ENCODE measurements at places on chromosomes 3 and 15. TPM values are rescaled to one million over a fixed set of nuclear protein-coding genes. Genes with fewer than 3 reads are reported as not detected.

The KCNMB2 gene
- total RNA-seq = not detected

The FAM81A gene
- total RNA-seq = 0.08 TPM

The SPATA12 gene
- total RNA-seq = not detected

- H3K27me3 ChIP-seq = no peaks in the 10 kb centered on the region
- no peak overlapping the region for H3K4me3 ChIP-seq
- no peaks in the 10 kb centered on the region for H3K36me3 ChIP-seq
Observed at GRCh38 chr3:194880940-194881925, 195.6 kb downstream of the FAM43A start.

DNA sequence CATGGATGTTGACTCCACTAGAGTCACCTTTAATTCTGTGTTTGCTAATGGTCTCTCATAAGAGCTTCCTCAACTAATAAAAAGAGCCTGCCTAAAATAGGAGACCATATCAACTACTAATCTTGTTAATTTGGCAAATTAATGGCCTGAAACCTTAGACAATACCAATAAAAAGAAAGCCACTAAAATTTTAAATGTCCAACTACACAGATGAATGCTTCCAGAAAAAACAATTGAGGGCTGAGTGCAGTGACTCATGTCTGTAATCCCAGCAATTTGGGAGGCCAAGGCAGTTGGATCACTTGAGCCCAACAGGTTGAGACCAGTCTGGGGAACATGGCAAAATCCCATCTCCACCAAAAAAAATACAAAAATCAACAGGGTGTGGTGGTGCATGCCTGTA is 230.9 kb downstream of the NSUN3 start:
- H3K4me3 ChIP-seq = no peak overlapping the region
- no peaks in the 10 kb centered on the region for H3K27me3 ChIP-seq

GRCh38 chr3:128783774-128784173 is 57.8 kb downstream of the RAB7A start:
- DNase-seq = no peak
- no peak overlapping the region for H3K27ac ChIP-seq
- no peak overlapping the region for H3K4me3 ChIP-seq
- peaks cover 6% of the 10 kb centered on the region for H3K36me3 ChIP-seq
- H3K4me1 ChIP-seq = peaks cover 60% of the 10 kb centered on the region

The CMTM7 gene
- 47.3 TPM for total RNA-seq

GRCh38 chr3:20136231-20136630 is 49.8 kb downstream of the SGO1 start:
- H3K4me1 ChIP-seq = peaks cover 9% of the 10 kb centered on the region
- peaks cover 57% of the 10 kb centered on the region for H3K36me3 ChIP-seq
- H3K27ac ChIP-seq = no peak overlapping the region
- no peaks in the 10 kb centered on the region for H3K27me3 ChIP-seq
- no peak overlapping the region for H3K4me3 ChIP-seq
- DNase-seq = no peak

DNA sequence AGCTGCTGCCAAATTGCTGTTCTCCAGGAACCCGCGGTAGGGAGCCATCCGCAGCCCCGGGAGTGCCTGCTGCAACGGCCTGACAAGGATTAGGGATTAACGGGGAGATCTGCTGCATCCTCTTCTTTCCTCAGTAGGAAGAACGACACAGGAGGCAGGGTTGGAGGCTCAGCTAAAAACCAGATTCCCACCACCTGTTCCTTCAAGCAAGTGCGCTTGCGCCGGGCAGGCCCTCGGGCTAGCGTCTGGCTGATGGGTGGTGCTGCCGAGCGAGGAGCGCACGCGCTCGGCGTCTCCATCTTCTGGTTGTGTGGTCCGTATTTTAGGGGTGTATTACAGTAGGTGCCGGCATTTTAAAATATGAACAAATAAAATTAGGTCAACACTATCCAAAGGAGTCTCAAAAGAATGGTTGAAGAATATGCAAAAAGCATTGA is 25.4 kb upstream of the SLC25A26 start:
- no peak for DNase-seq
- H3K27me3 ChIP-seq = peaks cover 25% of the 10 kb centered on the region
- H3K36me3 ChIP-seq = no peaks in the 10 kb centered on the region

DNA sequence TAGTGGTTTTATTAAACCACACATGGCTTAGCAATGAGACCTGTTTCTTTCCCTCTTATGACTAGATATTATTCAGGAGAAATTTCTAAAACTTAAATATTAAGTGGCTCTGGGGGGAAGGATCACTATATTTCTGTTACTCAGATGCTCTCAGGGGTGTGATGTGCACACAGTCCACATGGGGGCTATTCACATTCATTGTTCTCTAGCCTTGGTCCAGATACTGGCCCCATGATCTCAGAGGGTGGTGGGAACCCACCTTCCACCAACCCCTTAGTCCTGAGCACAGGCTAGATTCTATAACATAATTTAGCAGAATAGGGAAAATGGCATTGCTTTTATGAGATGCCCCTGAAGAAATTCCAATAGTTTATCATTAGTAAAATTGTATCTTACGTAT is 149.0 kb upstream of the ST8SIA2 start:
- H3K27ac ChIP-seq = no peak overlapping the region
- no peak overlapping the region for H3K4me3 ChIP-seq
- no peaks in the 10 kb centered on the region for H3K4me1 ChIP-seq

The RTP3 gene
- total RNA-seq = not detected

- no peaks in the 10 kb centered on the region for H3K27me3 ChIP-seq
- no peak overlapping the region for H3K4me3 ChIP-seq
- DNase-seq = no peak
- H3K36me3 ChIP-seq = no peaks in the 10 kb centered on the region
Observed at GRCh38 chr3:3587647-3587972, 211.6 kb upstream of the LRRN1 start.

The FOXB1 gene
- 3.7 TPM for total RNA-seq

GRCh38 chr3:124034016-124034843 is 42.3 kb upstream of the ROPN1 start:
- peaks cover 43% of the 10 kb centered on the region for H3K27me3 ChIP-seq
- peaks cover 15% of the 10 kb centered on the region for H3K4me1 ChIP-seq
- peak overlapping the region; percentile 36 for H3K4me3 ChIP-seq
- H3K36me3 ChIP-seq = no peaks in the 10 kb centered on the region
- H3K27ac ChIP-seq = no peak overlapping the region

- no peak overlapping the region for H3K4me3 ChIP-seq
- DNase-seq = no peak
- no peak overlapping the region for H3K27ac ChIP-seq
- peaks cover 5% of the 10 kb centered on the region for H3K4me1 ChIP-seq
Observed at GRCh38 chr3:158420654-158421396, 150.2 kb upstream of the MLF1 start.

The BRK1 gene
- 118 TPM for total RNA-seq

The TYRO3 gene
- total RNA-seq = 0.98 TPM

The CNTN4 gene
- not detected for total RNA-seq

GRCh38 chr3:27643355-27643754 is 78.8 kb downstream of the EOMES start:
- H3K4me1 ChIP-seq = peaks cover 12% of the 10 kb centered on the region
- H3K4me3 ChIP-seq = no peak overlapping the region
- no peak overlapping the region for H3K27ac ChIP-seq

The LMLN gene
- 2.3 TPM for total RNA-seq

- peaks cover 8% of the 10 kb centered on the region for H3K4me1 ChIP-seq
- no peak for DNase-seq
- no peak overlapping the region for H3K4me3 ChIP-seq
- peaks cover 11% of the 10 kb centered on the region for H3K36me3 ChIP-seq
Observed at GRCh38 chr15:74643665-74644204, 28.1 kb downstream of the CLK3 start.

GRCh38 chr3:160738048-160738447 is 18.0 kb upstream of the PPM1L start:
- H3K27ac ChIP-seq = no peak overlapping the region
- no peaks in the 10 kb centered on the region for H3K36me3 ChIP-seq
- DNase-seq = no peak
- no peak overlapping the region for H3K4me3 ChIP-seq

The MRAS gene
- total RNA-seq = not detected

DNA sequence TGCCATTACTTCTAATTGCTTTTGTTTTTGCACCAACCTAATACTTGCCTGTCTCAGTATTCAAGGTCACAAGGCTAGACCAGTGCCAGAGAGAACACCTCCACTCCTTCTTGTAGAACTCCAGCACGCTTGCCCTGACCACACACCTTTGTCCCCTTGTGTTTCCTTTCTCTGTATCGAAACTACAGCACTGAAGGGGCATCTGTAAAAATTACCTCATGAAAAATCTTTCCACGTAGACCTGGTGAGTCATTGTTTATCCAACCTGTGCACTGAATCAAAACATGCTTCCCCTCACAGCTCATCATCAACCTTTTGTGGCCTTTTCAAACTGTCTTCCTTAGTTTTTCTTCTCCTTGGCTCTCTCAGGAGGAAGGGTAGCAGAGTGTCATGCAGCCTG is 259.5 kb downstream of the THRB start:
- no peak for DNase-seq
- no peak overlapping the region for H3K4me3 ChIP-seq
- H3K4me1 ChIP-seq = peaks cover 2% of the 10 kb centered on the region

DNA sequence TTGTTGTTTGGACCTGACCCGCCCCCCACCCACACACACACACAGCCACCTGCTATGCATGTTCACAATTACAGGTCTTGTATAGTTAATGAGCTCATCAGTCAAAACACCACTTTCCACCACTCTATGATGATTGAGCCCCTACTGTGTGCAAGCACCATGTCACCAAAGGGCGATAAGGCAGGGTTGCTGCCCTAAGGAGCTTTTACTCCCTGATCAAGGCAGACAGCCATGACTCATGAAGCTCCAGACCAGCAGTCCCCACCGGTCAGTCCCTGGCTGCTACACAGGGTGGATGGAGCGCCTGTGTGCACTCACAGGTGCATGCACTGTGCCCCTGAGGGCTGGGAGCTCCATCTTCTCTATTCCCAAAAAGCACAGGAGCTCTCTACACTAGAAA is 270.6 kb downstream of the CLSTN2 start:
- no peak overlapping the region for H3K27ac ChIP-seq
- no peak overlapping the region for H3K4me3 ChIP-seq
- peaks cover 2% of the 10 kb centered on the region for H3K27me3 ChIP-seq
- no peaks in the 10 kb centered on the region for H3K36me3 ChIP-seq
- DNase-seq = no peak
- no peaks in the 10 kb centered on the region for H3K4me1 ChIP-seq

The SCAMP5 gene
- 0.81 TPM for total RNA-seq

The INSYN1 gene
- total RNA-seq = not detected

GRCh38 chr3:128060473-128061381 is 8.5 kb downstream of the SEC61A1 start:
- peaks cover 13% of the 10 kb centered on the region for H3K4me1 ChIP-seq
- H3K27ac ChIP-seq = no peak overlapping the region
- H3K36me3 ChIP-seq = peaks cover 80% of the 10 kb centered on the region
- H3K27me3 ChIP-seq = no peaks in the 10 kb centered on the region
- H3K4me3 ChIP-seq = no peak overlapping the region
- no peak for DNase-seq

- no peaks in the 10 kb centered on the region for H3K36me3 ChIP-seq
- H3K27me3 ChIP-seq = peaks cover 29% of the 10 kb centered on the region
- DNase-seq = no peak
- H3K4me1 ChIP-seq = peaks cover 5% of the 10 kb centered on the region
Observed at GRCh38 chr3:171876680-171877147, 33.6 kb downstream of the TMEM212 start.

DNA sequence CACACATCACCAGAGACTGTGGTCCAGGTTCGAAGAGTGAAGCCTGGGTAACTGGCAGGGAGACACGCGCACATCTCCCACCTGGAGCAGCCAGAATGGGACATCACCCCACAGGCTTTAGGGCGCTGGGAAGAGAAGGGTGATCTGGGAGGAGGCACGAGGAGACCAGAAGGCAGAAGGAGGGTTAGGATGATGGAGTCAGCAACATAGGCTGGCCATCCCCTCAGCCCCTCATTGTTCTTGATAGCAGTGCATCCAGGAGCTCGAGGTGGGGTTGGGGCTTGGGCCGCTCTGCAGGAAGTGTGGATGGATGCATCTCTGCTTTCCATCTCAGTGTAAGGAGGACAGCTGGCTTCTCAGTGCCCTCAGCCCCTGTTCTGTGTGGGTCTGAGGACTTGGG is 15.2 kb downstream of the PLA2G4F start:
- no peaks in the 10 kb centered on the region for H3K36me3 ChIP-seq
- no peak for DNase-seq

DNA sequence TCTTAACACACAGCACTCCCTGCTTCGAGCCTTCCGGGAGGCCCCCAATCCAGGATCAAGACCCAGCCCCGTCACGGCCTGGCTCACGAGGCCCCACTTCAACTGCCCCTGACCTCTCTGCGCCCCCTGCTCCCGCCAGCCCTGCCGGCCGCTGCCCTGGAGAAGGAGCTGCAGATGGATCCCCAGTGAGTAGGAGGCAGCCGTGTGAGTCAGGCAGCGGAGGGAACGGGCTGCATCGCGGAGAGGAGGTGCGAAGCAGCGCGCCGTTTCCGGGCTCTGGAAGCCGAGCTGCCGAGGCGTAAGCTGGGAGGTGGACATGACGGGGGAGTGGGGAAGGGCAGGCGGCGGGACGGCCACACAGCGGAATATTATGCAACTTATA is 133.4 kb downstream of the TPRA1 start:
- H3K36me3 ChIP-seq = no peaks in the 10 kb centered on the region
- H3K27ac ChIP-seq = no peak overlapping the region
- DNase-seq = no peak
- H3K4me1 ChIP-seq = no peaks in the 10 kb centered on the region

GRCh38 chr3:62051506-62051905 is 321.8 kb downstream of the FEZF2 start:
- H3K36me3 ChIP-seq = no peaks in the 10 kb centered on the region
- no peak for DNase-seq
- no peak overlapping the region for H3K27ac ChIP-seq
- no peaks in the 10 kb centered on the region for H3K4me1 ChIP-seq
- no peaks in the 10 kb centered on the region for H3K27me3 ChIP-seq

- no peaks in the 10 kb centered on the region for H3K36me3 ChIP-seq
- no peak overlapping the region for H3K27ac ChIP-seq
- peaks cover 14% of the 10 kb centered on the region for H3K27me3 ChIP-seq
- no peaks in the 10 kb centered on the region for H3K4me1 ChIP-seq
- no peak for DNase-seq
Observed at GRCh38 chr3:171838218-171838720, 4.9 kb upstream of the TMEM212 start.

DNA sequence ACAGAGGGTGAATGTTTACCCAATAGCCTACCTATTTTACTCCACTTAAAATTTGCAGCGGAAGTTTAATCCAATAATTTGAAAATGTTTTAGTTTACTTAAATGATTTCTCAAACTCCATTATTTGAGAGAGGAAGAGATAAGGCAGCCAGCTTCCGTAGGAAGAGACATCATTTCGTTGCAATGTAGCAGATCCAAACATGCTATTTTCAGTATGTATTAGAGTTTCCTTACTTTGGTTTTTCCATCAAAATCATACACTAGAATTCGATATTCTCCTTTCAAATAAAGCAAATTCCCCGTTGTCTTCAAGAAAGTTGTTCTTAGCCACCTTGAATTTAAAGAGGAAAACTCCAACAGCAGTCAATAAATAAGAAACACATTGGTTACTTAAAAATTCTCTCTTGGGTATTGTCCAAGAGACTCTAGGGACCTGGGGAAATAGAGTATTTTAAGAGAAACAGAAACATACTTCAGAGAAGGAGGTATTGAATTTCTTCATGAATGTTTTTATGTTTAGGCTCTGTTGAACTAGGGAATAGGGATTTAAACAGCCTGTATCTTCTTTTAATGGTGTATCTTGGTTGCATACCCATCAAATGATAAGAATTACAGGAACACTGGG is 324.5 kb upstream of the GBE1 start:
- no peaks in the 10 kb centered on the region for H3K4me1 ChIP-seq
- no peak overlapping the region for H3K27ac ChIP-seq
- no peaks in the 10 kb centered on the region for H3K27me3 ChIP-seq
- DNase-seq = no peak
- no peak overlapping the region for H3K4me3 ChIP-seq

The RBPMS2 gene
- not detected for total RNA-seq
